ENCODE measurements at places on chromosomes 6 and 20.

DNA sequence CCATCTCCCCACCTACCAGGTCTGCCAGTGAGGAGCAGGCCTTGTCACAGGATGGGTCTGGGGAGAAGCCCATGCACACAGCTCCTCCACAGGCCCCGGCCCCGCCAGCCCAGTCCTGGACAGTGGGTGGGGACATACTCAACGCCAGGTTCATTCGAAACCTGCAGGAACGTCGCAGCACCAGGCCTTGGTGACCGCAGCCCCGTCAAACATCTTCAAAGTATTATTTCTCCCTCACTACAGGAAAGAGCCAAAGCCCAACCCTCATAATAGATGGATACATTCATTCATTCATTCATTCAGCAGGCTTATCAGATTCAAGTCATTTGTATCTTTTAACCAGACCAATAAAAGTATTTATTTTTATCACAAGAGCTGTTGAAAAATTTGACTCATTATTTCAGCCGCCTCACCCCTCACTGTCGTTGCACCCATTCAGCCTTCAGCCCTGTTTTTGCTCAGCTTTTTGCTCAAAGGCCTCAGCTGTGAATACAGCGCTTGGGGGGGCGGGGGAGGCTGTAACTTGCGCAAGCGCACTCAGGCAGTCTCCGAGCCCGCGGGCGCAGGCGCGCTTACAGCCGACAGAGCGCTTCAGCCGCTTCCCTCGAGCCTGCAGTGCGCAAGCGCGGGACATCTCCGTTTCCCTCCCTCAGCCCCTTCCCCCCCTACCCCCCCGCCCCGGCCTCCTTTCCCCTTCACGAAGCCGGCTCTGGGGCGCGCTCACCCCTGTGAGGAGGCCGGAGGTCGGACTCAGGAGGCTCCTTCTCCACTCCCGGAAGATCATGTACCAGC is at the start of gene C6orf136:
TSS of gene C6orf136 (plus strand) at position 684 of the 792 bp plus-strand sequence. CDS start at position 783, 99 bp downstream.
- peak; percentile 92 for DNase-seq

DNA sequence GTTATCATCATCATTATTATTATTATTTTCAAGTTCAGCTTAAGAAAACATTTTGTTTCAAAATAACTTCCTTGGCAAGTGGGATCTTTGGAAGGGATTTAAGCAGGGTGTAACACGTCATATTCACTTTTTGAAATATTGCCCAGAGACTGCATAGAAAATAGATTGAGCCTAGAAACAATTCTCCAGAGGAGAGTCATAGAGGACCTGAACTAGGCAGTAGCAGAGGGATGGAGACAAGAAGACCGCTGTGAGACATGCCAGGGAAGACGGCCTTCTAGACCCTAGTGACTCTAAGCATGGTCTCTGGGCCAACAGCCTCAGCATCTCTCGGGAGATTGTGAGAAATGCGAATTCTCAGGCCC is 55.5 kb downstream of the EDN1 start:
- no peak for DNase-seq

DNA sequence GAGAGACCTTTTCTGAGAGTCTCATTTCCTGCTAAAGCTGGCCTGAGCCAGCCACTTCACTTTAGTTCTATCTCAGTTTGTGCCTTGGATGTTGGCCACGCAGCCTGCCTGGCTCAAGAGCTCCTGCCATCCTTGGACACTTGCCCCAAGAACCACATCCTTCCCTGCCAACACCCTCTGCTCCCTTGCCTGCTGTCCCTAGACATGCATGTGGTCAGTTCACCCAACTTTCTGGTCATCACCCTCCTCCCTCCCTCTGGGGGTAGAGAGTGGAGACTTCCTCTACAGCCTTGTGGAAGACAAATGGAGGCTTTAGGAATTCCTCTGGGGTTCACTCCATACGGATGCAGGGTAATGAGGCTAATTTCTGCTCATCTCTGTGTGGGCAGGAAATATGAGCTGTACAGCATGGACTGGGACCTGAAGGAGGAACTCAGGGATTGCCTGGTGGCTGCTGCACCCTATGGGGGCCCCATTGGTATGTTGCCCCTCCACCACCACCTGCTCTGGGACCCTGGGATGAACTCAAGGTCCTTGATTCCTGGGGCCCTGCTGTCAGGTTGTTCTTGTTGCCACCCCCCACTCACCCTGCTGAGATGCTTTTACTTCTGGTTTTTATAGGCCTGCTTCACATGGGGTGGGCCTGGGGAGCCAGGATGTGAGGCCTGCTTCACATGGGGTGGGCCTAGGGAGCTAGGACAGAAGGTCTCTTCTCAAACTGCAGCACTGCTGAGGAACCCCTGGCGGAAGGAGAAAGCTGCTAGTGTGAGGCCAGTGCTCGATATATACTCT is 13.8 kb upstream of the PTPRA start:
- DNase-seq: no peak

DNA sequence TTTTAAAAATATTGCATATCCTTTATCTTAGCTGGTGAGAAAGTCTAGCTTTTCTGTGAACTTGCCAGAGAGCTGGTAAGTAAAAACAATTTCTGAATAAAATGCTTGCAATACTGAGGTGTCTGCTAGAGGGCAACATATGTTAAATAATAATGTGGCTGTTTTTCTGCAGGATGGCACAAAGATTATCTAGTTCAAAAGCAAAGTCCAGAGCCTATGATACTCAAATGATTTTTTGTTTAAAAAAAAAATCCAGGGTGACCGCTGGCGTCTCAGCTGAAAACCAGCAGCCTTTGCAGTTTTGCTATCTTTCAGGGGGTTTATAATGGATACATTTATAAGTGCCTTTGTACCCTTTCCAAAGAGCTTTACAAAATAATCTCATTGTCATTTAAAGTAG is 194.9 kb downstream of the PHACTR1 start:
- peak; percentile 7 for DNase-seq

DNA sequence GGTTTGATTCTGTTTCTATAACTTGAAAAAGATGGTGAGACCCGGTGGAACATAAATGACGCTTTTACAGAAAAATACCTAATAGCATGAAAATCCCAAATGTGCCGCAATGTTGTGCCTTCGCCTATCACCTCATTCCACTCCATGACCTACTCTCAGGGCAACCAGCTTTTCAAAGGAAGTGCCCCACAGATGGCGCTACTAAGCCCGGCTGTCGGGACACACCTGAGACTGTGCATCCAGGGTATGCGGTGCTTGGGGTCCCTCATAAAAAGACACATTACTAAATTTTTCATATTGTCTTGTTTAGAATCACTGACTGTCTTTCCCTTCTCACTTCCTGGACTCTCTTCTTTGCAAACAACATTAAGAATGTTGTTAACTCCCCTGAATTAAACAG is 145.5 kb upstream of the RPS6KA2 start:
- no peak for DNase-seq

DNA sequence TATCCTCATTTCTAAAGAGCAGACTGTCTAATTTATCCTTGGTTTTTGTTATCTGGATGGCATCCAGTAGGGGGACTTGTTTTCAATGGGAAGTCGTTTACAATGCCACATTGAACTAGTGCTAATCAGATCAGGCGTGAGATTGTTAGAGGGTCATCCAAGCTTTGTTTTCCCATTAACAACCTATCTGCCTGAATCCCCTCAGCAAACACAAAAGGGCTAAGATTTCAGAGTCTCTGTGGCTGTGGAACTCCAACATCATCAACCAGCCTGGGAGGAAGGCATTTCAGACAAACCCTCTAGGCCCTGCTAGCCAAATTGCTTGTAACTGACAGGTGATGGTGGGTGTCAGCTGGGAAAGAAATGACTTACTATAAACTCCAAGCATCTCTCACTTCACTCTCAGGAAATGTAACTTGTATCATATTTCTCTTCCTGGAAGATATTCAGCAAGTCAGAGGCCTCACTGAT is 47.7 kb downstream of the COL19A1 start:
- peak; percentile 9 for DNase-seq

All from NCI-H1105 (cell line).